ENCODE measurements at places on chromosomes 3 and 15.
A peak's percentile ranks its signal among the peaks of the same experiment; 100 is the strongest.

DNA sequence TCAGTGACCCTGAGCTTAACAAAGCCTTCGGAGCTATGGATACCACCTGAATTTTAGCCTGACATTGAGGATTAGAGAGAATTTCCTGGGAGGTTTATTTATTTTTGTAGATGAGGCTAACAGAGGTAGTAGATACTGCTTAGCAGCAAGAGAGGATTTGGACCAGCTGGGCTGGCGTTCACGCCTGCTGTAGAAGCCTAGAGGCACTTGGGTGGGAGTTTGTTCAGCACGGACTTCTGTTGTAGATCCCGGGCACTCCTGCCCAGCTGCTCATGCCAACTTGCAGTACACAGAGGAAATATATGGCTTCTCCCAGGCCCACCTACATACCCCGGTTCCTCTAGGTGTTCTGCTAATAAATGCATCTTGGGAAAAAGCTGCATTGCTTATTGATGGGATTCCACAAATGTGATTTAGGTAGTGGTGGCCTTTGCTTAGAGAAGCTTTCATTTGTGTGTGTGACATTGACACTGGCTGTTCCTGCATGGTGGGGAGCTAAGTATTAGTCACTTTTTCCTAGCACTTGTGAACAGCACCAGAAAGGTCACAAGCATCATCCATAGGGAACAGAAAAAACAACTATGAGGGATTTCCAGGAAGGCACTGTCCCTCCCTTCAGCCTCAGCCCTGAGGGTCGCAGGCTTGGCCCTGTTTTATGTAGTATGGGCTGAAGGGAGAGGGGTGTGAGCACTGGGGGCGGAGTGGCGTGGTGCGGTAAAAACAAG lies 324.8 kb upstream of the LRRFIP2 start:
- DNase-seq: no peak

- DNase-seq: no peak
Observed at GRCh38 chr15:90287101-90287500, 21.6 kb downstream of the NGRN start.

DNA sequence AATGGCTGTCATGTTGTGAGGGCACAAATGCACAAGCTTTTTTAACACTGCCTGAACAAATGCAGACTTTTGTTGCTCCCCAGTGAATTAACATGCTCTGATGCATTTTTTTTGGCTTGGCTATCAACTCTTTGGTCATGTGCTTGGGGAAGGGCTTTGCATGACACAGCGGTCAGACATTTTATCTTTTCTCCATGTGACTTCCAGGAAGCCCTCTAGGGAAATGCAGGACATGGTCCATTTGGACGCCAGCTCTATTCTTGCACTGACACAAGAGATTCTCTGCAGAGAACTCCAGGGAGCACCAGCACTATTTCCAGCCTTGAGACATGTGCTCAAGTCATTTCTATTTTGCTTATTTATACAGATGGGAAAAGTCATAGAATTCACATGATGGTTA lies 46.2 kb downstream of the NEK11 start:
- no peak for DNase-seq

- DNase-seq: peak; percentile 31
Observed at GRCh38 chr15:72155635-72156616, 37.7 kb downstream of the SENP8 start.

DNA sequence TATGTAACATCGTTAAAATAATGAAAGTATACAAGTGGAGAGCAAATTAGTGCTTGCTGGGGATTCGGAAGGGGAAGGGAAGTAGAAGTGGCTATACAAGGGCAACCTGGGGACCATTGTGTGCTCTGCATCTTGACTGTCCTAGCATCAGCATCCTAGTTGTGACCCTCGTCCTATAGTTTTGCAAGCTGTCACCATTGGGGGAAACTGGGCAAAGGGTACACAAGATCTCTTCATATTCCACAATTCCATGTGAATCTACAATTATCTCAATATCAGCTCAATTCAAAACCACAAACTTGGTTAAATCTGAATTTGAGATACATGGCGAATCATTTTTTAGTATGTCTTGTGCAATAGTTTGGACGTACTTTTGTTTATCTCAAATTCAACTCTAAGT lies 30.9 kb downstream of the WNT7A start:
- DNase-seq: no peak

- DNase-seq: no peak
Observed at GRCh38 chr3:73419942-73420341, 204.8 kb downstream of the PDZRN3 start.

- DNase-seq: no peak
Observed at GRCh38 chr15:59157840-59158700, 48.6 kb upstream of the LDHAL6B start.

GRCh38 chr3:50245831-50246516 lies 10.0 kb downstream of the GNAI2 start:
- DNase-seq: no peak
